ELR (cell line): ENCODE measurements at places on chromosomes 2 and 18.

DNA sequence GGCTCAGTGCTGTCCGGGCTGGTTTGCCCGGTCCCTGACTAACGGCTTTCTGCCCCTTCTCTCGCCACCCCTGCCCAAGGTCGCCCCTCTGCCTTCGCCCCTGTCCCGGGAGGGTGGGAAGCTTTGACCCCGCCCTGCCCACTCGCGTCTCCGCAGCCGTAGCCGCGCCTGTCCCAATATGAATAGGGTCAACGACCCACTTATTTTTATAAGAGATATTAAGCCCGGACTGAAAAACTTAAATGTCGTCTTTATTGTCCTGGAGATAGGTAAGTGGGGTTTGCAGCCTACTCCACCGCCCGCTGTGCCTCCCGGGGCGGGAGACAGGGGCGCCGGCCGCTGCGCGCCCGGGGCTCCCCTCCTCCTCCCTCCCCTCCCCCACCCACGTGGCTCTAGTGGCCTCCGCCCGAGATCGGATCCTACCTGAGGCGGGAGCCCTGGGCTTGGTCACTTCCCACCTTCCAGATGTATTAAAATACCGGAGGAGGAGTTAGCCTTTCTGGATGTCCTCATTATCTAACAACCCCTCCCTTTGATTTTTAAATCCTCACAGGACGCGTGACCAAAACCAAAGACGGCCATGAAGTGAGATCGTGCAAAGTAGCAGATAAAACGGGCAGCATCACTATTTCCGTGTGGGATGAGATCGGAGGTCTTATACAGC lies 633 bp downstream of the NABP1 start:
- peak; percentile 76 for DNase-seq

- DNase-seq: no peak
Measured at GRCh38 chr2:216206041-216206703, 97.0 kb downstream of the XRCC5 start.

DNA sequence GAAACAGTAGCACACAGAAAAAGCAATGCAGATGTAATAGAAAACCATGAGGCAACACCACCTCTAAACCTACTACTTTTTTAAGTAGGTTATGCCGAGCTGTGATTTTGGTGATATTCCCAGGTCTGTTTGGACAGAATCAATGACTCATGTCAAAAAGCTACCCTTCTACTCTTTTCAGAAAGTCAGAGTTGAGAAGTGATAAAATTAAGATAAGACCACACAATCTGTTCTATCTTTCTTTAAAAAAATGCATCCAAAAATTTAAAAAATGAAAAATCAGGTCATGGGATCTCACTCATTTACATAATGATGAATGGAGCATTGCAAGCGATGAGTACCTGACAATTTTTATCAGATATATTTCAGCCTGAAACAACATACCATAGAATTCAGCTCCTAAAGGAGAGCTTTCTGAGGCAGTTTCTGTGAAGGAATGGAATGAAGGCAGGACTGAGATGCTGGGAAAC lies 826.3 kb downstream of the BCL11A start:
- DNase-seq: no peak

GRCh38 chr18:44821924-44822323 lies 141.2 kb downstream of the SETBP1 start:
- DNase-seq: no peak

DNA sequence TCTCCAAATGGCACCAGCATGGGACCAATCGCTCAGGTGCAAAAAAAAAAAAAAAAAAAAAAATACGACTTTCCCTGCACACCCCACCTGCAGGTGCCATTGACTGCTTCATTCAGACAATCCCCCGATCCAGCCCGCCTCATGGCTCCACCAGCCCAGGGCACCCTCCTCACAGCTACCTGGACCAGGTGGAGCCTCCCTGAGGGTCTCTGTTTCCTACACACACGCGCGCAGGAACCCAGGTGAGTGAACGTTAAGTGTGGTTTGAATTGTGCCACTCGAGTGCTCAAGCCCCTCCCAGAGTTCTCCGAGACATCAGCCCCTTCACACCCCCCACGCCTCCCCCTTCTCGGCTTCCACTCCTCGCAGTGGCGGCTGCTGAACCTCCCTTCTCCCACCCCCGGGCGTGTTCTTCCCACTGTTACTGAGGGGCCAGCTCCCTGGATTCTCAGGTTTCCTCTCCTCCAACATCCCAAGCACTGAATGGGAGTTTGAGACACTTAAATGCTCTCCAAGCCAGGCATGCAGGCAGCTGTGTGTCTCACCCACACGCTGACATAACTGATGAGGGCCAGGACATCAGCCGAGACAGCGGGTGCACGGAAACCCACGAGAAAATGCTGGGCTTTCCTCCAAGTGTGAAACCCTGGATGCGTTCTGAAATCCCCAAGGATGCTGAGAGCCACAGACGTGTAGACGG lies 88.8 kb upstream of the SNTG2 start:
- no peak for DNase-seq

DNA sequence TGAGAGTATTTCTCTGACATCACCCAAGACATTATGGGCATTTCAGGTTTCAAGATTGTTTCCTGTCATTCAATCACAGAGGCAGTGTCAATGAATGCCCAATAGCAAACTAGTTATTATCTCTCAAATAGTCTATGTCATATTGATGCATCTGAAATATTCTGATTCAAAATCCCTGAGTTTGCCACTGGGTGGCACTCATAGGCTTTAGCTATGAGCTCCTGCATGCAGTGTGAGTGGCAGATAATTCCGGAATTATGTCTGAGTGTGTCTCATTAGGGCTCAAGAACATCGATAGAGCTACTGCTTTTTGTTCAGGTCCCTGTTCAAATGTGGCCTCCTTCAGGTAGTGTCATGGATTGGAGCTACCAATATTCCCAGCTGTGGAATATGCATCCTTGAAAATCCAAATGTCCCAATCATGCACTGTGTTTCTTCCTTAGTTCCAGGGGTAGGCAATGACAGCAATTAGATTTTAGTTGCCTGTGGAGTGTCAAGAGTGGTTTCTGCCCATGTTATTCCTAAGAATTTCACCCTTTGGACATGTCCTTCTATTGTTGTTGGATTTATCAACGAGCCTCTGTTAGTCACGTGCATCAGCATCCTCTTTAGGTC lies 7.8 kb upstream of the OR6B3 start:
- DNase-seq: peak; percentile 68

DNA sequence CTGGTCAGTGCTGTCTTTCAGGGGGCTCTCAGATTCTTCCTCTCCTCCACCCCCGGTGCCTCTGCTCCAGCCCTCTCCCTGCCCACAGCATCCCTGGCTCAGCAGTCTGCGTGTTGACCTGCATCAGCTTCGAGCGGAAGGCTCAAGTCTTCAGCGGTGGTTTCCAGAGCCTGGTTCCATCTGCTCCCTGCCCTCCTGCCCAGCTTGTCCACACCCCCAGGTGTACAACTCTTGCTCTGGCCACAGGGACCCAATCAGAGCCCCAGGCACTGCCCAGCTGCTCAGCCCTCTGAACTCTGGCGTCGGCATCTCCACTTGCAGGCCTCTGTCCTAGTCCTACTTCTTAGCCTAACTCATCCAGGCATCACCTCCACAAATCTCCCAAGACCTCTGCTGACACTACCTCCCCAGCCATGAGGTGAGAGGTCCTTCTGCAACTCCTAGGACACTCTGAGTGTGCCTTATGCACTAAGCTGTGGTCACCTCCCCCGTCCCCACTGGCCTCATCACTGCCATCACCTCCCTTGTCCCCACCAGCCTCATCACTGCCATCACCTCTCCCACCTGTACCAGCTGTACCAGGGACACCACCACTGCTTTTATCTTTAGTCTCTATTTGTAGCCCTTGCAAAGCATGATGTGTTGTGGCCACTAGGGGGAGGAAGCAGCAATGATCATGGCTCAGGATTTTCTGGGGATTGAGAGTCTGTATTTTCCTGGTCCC lies 60.9 kb downstream of the EDAR start:
- peak; percentile 72 for DNase-seq

- DNase-seq: no peak
Measured at GRCh38 chr18:47747260-47747795, 183.1 kb downstream of the SMAD2 start.
